ENCODE measurements at places on chromosomes 4 and X.

- no peak overlapping the region for H3K27ac ChIP-seq
- no peak for DNase-seq
- peaks cover 1% of the 10 kb centered on the region for H3K36me3 ChIP-seq
- no peak overlapping the region for H3K4me3 ChIP-seq
These were observed 7.5 kb downstream of the BCOR start for GRCh38 chrX:40090050-40090804.

DNA sequence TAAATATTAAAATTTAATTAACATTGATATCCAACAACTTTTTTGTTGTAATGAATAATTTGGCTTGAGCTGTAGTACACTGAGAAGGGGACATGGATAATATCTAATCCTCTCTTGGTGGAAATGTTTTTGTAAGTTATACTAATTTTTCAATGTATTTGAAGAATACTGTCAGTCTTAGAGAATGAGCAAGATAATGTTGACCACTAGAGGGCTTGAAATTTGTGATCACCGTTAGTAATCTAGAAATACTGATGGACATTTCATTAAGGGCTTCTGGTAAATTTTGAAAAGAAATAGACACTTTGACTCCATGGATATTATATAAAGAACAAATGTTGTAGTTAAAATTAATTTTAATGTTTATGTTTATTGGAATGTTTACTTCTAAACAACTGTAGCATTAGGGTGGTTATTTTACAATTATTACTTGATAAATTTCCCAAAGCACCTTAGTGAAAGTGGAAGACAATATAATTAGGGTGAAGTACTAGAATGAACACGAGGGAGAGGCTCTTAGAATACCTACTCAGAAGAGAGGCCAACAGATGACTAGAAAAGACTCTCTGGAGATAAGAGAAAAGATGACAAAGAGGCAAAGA, 20.0 kb upstream of the CAMK2D start:
- H3K27ac ChIP-seq = no peak overlapping the region
- no peak for DNase-seq
- H3K36me3 ChIP-seq = no peaks in the 10 kb centered on the region
- H3K27me3 ChIP-seq = no peaks in the 10 kb centered on the region
- no peaks in the 10 kb centered on the region for H3K4me1 ChIP-seq

GRCh38 chr4:184306949-184307348, 89.3 kb upstream of the ENPP6 start:
- H3K27me3 ChIP-seq = no peaks in the 10 kb centered on the region
- DNase-seq = no peak
- no peak overlapping the region for H3K4me3 ChIP-seq
- peaks cover 7% of the 10 kb centered on the region for H3K36me3 ChIP-seq

GRCh38 chr4:7411896-7412553, 22.7 kb downstream of the PSAPL1 start:
- H3K4me3 ChIP-seq = no peak overlapping the region
- peaks cover 9% of the 10 kb centered on the region for H3K36me3 ChIP-seq
- DNase-seq = no peak
- H3K27ac ChIP-seq = no peak overlapping the region

GRCh38 chr4:11393551-11393950, 35.1 kb downstream of the HS3ST1 start:
- no peak overlapping the region for H3K27ac ChIP-seq
- peaks cover 1% of the 10 kb centered on the region for H3K4me1 ChIP-seq
- H3K4me3 ChIP-seq = no peak overlapping the region
- peaks cover 1% of the 10 kb centered on the region for H3K36me3 ChIP-seq

- no peak for DNase-seq
- H3K36me3 ChIP-seq = no peaks in the 10 kb centered on the region
- H3K27ac ChIP-seq = no peak overlapping the region
- no peaks in the 10 kb centered on the region for H3K27me3 ChIP-seq
- H3K4me3 ChIP-seq = no peak overlapping the region
These were observed 132.9 kb upstream of the SPANXC start for GRCh38 chrX:141375011-141375760.

DNA sequence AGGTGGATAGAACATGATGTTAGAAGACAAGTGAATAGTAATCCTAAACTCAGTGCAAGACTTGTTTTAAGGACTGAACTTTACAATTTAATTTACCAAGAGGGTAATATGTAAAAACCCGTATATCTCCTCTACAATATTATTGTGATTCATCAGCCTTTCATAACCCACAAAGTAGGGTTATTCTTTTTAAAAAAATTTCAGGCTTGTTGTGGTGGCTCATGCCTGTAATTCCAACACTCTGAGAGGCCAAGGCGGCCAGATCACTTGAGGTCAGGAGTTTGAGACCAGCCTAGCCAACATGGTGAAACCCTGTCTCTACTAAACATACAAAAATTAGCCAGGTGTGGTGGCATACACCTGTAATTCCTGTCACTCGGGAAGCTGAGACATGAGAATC, 7.2 kb downstream of the IBSP start:
- H3K36me3 ChIP-seq = no peaks in the 10 kb centered on the region
- no peak overlapping the region for H3K27ac ChIP-seq
- no peaks in the 10 kb centered on the region for H3K27me3 ChIP-seq
- no peak for DNase-seq
- peaks cover 5% of the 10 kb centered on the region for H3K4me1 ChIP-seq
- no peak overlapping the region for H3K4me3 ChIP-seq

DNA sequence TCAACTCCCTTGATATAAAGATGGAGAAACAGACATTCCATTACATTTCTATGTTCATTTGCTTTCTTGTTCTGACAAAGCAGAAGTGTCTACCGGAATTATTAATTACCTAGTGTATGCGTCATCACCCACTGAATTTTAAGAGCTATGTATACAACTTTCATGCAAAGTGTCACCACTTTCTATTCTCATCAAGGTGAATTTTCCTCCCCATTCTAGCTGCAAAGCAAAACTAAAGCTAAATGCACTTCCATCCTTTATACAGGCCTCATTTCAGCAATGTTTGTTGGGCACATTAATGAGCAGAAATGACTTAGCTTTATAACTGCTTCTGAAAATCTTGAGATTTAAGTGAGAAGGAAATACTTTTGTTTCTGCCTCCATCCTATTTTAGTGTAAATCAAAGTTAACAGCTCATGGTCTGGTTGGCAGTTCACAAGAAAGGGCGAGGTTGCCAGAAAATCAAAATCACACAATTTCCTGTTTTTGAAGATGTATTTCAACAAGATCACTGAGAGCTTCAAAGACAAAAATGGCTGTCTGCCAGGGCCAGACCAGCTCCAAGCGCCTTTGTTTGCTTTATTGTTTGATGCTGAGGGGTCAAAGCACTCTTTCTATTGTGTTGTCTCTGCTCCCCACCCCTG, 7.2 kb upstream of the FAM9C start:
- no peak overlapping the region for H3K4me3 ChIP-seq
- peaks cover 4% of the 10 kb centered on the region for H3K36me3 ChIP-seq
- no peaks in the 10 kb centered on the region for H3K27me3 ChIP-seq
- DNase-seq = no peak

- no peak overlapping the region for H3K4me3 ChIP-seq
- H3K4me1 ChIP-seq = peaks cover 3% of the 10 kb centered on the region
- peaks cover 5% of the 10 kb centered on the region for H3K27me3 ChIP-seq
- DNase-seq = no peak
- H3K27ac ChIP-seq = no peak overlapping the region
- H3K36me3 ChIP-seq = no peaks in the 10 kb centered on the region
These were observed 34.5 kb downstream of the SPINK2 start for GRCh38 chr4:56786955-56787354.

DNA sequence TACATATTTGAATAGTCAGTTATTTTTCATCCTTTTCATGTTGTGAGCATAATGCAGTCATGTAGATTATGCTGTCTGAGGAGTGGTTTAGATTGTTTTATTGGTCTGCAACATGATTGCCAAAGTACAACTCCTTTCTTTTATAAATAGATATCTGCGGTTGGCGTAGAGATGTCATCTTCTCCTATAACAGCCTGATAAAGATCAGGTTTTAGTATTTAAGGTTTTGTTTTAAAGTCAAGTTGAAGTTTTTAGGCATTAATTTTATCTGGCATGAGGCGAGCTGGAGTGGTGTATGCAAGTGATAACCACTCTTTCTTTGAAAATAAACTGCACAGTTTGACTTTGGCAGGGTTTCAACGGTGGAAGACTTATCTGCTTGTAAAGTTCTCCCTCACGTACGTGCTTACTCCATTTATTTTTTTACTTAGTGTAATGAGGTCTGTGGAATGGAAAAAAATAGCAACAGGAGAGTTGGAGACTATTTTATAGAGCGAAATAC, 126.3 kb downstream of the FBXO8 start:
- no peak overlapping the region for H3K4me3 ChIP-seq
- H3K27ac ChIP-seq = no peak overlapping the region
- H3K4me1 ChIP-seq = no peaks in the 10 kb centered on the region
- H3K36me3 ChIP-seq = no peaks in the 10 kb centered on the region
- DNase-seq = no peak

DNA sequence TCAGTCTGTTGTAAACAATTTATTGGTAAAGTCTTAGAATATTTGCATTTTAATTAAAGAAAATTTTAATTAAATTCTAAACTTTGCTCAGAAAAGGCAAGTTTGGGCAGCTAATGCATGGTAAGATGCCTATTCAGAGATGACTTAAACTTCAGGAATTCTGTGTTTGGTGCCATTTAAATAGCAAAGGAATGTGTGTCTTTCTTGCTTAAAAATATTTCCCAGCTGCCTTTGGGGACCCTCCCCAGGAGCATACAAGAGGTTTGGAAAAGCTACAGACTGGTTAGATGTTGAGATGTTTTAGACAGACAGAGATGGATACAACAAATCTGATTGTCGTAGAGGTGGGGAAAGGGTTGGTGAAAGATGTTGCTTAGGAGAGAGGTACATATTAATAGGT, 36.5 kb downstream of the AFF2 start:
- peaks cover 16% of the 10 kb centered on the region for H3K4me1 ChIP-seq
- H3K27ac ChIP-seq = no peak overlapping the region
- H3K27me3 ChIP-seq = peaks cover 3% of the 10 kb centered on the region
- H3K36me3 ChIP-seq = no peaks in the 10 kb centered on the region
- no peak overlapping the region for H3K4me3 ChIP-seq

DNA sequence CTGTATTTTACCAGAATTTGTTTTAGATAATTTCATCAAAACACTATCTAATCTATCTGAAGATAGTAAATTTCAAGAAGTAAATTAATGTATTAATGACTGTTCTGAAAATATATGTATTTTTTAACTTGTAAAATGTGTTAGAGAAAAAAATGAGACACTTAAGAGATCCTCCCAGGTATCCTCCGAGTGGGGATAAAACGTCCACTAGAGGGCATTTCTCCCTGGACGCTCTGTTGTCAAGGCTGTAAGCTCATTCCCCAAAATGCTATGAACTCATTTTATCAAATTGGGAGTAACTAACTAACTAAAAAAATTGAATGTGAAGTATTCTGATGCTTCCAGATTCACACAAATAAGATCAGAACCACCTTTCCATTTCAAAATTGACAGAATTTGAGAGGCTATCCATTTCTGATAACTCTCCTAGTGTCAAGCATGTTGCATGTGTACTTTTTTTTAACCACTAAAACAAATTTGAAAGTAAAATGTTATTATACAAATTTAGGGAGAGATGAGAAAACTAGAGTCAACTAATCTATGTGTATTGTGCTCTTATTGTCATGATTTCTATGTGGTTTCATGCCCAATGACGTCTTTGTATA, 337.3 kb upstream of the HS3ST1 start:
- DNase-seq = no peak
- H3K4me1 ChIP-seq = peaks cover 4% of the 10 kb centered on the region
- H3K27me3 ChIP-seq = no peaks in the 10 kb centered on the region
- no peaks in the 10 kb centered on the region for H3K36me3 ChIP-seq
- no peak overlapping the region for H3K27ac ChIP-seq

DNA sequence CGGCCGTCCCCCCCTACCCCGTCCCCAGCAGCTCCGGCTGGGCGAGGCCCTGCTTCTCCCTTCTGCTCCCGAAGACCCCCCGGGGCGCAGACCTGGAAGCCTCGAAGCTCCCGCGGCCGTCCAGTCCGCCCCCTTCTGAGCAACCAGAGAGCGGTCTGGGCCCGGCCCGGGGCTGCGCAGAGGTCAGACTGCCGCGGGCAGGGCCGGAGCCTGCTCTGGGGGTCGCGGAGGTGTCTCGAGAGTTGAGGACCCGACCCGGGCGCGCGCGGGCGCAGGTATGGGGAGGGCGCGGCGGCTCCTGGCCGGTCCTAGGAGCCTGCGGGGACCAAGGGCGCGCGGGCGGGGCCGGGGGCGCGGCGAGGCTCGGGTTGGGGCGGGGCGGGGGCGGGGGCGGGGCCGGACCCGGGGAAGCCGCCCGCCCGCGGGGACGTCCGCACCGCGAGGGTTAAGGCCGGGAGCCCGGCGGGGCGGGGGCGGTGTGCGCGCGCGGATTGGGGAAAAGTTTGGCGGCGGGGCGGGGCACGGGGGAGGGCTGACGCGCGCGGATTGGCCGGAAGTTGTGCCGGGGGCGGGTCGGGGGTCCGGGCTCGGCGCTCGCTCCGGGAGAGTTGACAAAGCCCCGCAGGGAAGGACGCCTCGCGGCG, at the start of gene FGFRL1:
Gene FGFRL1, plus strand, starts transcription at position 605 of the 644 bp plus-strand sequence. CDS start 860 bp downstream, outside the sequence.
- peaks cover 5% of the 10 kb centered on the region for H3K36me3 ChIP-seq
- H3K27me3 ChIP-seq = peaks cover 30% of the 10 kb centered on the region
